ENCODE measurements at places on chromosomes 16 and 17.

DNA sequence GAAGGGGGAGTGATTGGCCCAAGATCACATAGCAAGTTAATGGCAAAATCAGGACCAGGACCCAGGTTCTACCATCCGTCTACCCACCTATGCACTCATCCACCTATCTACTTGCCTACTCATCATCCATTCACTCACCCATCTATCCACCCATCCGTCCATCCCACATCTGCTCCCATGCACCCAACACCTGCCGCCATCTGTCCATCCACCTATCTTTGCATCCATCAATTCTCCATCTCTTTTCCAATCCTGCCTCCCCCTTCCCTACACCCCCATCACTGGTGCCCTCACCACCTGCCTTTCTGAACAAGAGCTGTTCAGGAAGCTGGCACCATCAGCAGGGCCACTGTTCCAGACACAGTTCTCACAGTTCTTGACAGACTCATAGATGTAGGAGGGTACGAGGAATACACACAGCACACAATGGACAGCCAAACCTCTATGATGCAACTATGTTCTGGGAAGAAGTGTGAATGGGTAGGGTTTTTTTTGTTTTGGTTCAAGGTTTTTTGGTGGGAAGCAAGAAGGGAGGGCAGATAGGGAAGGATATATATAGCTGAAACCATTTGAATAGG is 4.5 kb downstream of the SAMD14 start:
- H3K4me1 ChIP-seq = peaks cover 9% of the 10 kb centered on the region
- no peak overlapping the region for H3K27ac ChIP-seq
- H3K36me3 ChIP-seq = no peaks in the 10 kb centered on the region
- no peak overlapping the region for H3K4me3 ChIP-seq

DNA sequence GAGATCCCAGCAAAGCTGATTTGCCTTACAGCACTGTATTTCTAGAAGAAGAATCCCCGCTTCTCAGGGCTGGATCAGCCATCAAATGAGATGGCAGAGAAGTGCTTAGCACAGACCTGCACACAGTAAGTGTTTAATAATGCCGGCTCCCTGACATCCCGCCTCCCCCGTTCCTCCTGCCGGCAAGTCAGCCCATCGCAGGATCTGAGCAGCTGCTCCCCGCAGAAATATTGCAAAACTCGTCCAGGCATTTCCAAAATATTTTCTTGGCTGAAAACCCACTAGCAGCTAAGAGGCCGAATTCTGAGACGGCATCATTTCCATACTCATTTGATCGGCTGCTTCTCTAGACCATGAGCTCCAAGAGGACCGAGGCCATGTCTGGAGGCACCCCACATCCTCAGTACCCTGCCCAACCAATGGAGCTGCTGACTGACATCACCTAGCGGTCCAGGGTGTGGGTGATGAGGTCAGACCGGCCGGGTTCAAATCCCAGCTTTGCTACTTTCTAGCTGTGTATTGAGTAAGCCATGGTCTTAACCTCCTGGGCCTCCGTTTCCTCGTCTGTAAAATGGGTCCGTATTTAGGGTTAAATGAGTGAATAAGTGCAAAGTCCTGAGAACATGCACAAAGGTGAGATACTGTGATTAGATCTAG is 251.5 kb downstream of the KATNIP start:
- peaks cover 41% of the 10 kb centered on the region for H3K27me3 ChIP-seq
- H3K4me3 ChIP-seq = no peak overlapping the region
- H3K27ac ChIP-seq = no peak overlapping the region
- no peaks in the 10 kb centered on the region for H3K4me1 ChIP-seq

- no peak for DNase-seq
- peaks cover 46% of the 10 kb centered on the region for H3K36me3 ChIP-seq
- H3K27ac ChIP-seq = no peak overlapping the region
- no peak overlapping the region for H3K4me3 ChIP-seq
- no peaks in the 10 kb centered on the region for H3K27me3 ChIP-seq
Observed at GRCh38 chr17:767076-767475, 15.0 kb downstream of the GLOD4 start.

GRCh38 chr17:8870406-8871040 is 3.0 kb upstream of the PIK3R6 start:
- no peak overlapping the region for H3K27ac ChIP-seq
- no peak for DNase-seq
- no peaks in the 10 kb centered on the region for H3K4me1 ChIP-seq
- H3K36me3 ChIP-seq = no peaks in the 10 kb centered on the region

GRCh38 chr17:59423137-59423724 is 91.8 kb downstream of the YPEL2 start:
- no peak overlapping the region for H3K27ac ChIP-seq
- peak; percentile 36 for DNase-seq
- no peaks in the 10 kb centered on the region for H3K36me3 ChIP-seq
- H3K4me1 ChIP-seq = peaks cover 7% of the 10 kb centered on the region

GRCh38 chr17:79666111-79666510 is 55.3 kb upstream of the RBFOX3 start:
- no peak for DNase-seq
- no peaks in the 10 kb centered on the region for H3K36me3 ChIP-seq
- no peaks in the 10 kb centered on the region for H3K27me3 ChIP-seq
- no peak overlapping the region for H3K27ac ChIP-seq
- peaks cover 16% of the 10 kb centered on the region for H3K4me1 ChIP-seq

DNA sequence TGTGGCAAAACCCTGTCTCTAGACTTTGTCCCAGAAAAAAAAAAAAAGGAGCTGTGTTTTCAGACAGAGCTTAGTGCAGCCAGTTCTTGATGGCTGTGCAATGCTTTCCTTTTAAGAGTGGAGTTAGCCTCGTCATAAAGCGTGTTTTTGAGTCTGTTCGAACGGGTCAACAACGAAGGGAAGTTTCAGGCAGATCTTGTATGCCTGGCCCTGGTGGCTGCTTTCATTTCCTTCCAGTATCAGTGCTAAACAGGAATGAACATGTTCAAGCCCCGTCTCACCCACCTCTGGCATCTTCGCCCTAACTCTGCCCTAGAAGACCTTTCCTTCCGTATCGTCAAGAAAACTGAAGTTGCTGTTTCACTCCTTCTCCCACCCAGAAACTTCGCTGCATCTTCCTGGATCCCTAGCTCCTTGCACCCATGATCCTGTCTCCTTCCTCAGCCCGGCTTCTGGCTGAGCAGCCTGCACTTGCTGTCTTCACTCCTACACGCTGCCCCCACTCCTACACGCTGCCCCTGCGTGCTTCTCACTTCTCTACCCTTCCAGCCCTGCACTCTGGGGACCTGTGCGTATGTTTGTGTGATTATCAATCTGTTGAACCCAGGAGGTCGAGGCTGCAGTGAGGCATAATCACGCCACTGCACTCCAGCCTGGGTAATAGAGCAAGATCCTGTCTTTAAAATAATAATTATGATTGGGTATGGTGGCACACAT is 55.3 kb downstream of the USP10 start:
- H3K27ac ChIP-seq = no peak overlapping the region
- DNase-seq = no peak
- H3K27me3 ChIP-seq = no peaks in the 10 kb centered on the region
- H3K4me1 ChIP-seq = peaks cover 13% of the 10 kb centered on the region

DNA sequence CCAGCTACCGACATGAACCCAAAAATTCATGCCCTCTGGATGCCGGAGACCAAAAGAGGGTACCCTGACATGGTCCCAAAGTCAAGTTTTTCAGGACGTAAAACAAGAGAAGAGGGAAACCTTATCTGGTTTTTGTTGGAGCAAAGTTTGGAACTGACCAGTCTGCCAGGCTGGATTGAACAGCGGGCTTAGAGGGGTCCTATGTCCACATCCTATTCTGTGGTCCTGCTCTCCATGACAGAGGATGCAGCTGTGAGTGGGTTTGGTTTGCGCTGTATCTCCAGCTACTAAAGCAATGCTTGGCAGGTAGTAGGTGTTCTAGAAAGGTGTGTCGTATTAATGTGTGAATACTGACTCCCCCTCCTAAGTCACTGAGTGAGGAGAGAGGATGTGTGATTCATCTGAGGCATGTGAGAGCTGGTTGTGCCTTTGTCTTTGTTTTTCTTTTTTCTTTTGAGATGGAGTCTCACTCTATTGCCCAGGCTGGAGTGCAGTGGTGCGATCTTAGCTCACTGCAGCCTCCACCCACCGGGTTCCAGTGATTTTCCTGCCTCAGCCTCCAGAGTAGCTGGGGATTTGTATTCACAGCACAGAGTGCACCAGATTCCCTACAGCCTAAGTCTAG is 31.0 kb downstream of the PMM2 start:
- no peak overlapping the region for H3K4me3 ChIP-seq
- no peaks in the 10 kb centered on the region for H3K4me1 ChIP-seq
- peaks cover 18% of the 10 kb centered on the region for H3K36me3 ChIP-seq
- H3K27ac ChIP-seq = no peak overlapping the region
- no peaks in the 10 kb centered on the region for H3K27me3 ChIP-seq

- H3K27ac ChIP-seq = peak overlapping the region; percentile 89
- no peaks in the 10 kb centered on the region for H3K36me3 ChIP-seq
- H3K27me3 ChIP-seq = no peaks in the 10 kb centered on the region
- H3K4me3 ChIP-seq = peak overlapping the region; percentile 47
- no peak for DNase-seq
Observed at GRCh38 chr17:45127548-45128300, 4.6 kb downstream of the PLCD3 start.

GRCh38 chr17:9443811-9444210 is 131.8 kb downstream of the STX8 start:
- H3K36me3 ChIP-seq = no peaks in the 10 kb centered on the region
- no peaks in the 10 kb centered on the region for H3K4me1 ChIP-seq
- H3K27me3 ChIP-seq = no peaks in the 10 kb centered on the region

GRCh38 chr16:79351927-79352326 is 248.6 kb downstream of the MAF start:
- H3K4me3 ChIP-seq = no peak overlapping the region
- H3K27me3 ChIP-seq = no peaks in the 10 kb centered on the region
- H3K4me1 ChIP-seq = no peaks in the 10 kb centered on the region
- H3K27ac ChIP-seq = no peak overlapping the region
- H3K36me3 ChIP-seq = no peaks in the 10 kb centered on the region

GRCh38 chr17:19464031-19465026 is 53.3 kb downstream of the RNF112 start:
- no peak overlapping the region for H3K4me3 ChIP-seq
- H3K4me1 ChIP-seq = no peaks in the 10 kb centered on the region
- no peak overlapping the region for H3K27ac ChIP-seq
- no peaks in the 10 kb centered on the region for H3K27me3 ChIP-seq
- no peaks in the 10 kb centered on the region for H3K36me3 ChIP-seq

GRCh38 chr17:8175795-8176196 is 384 bp downstream of the TMEM107 start:
- no peaks in the 10 kb centered on the region for H3K27me3 ChIP-seq
- H3K36me3 ChIP-seq = no peaks in the 10 kb centered on the region
- peak overlapping the region; percentile 84 for H3K4me3 ChIP-seq
- DNase-seq = no peak

GRCh38 chr17:52138350-52138749 is 20.2 kb downstream of the CA10 start:
- H3K36me3 ChIP-seq = no peaks in the 10 kb centered on the region
- H3K27me3 ChIP-seq = no peaks in the 10 kb centered on the region
- no peak for DNase-seq
- no peak overlapping the region for H3K27ac ChIP-seq
- H3K4me3 ChIP-seq = no peak overlapping the region

DNA sequence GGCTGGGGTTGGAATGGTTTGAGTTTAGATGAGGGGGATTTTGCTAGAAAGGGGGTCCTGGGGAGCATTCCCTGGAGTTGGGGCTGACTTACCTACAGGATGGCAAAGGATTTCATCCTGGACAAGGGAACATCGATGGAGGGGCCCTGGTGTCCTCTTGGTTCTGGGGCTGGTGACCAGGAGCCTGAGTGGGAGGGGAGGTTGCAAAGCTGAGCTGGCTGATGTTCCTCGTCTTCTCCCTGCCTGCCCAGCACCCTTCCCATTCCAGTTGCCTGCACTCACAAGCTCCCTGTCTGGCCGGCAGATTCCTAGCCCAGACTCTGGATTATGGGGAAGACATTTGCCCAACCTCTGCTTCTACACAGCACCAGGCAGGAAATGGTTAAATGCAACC is 37.2 kb downstream of the ITGAE start:
- H3K4me1 ChIP-seq = no peaks in the 10 kb centered on the region
- DNase-seq = no peak
- no peaks in the 10 kb centered on the region for H3K27me3 ChIP-seq
- H3K27ac ChIP-seq = no peak overlapping the region

- DNase-seq = no peak
- H3K27me3 ChIP-seq = no peaks in the 10 kb centered on the region
- H3K4me1 ChIP-seq = no peaks in the 10 kb centered on the region
- H3K27ac ChIP-seq = no peak overlapping the region
- no peak overlapping the region for H3K4me3 ChIP-seq
Observed at GRCh38 chr17:58755269-58755576, 431 bp upstream of the PPM1E start.

- no peak overlapping the region for H3K4me3 ChIP-seq
- H3K36me3 ChIP-seq = no peaks in the 10 kb centered on the region
- H3K27me3 ChIP-seq = no peaks in the 10 kb centered on the region
- H3K27ac ChIP-seq = no peak overlapping the region
- no peak for DNase-seq
Observed at GRCh38 chr17:72110231-72110941, 10.4 kb upstream of the SOX9 start.

DNA sequence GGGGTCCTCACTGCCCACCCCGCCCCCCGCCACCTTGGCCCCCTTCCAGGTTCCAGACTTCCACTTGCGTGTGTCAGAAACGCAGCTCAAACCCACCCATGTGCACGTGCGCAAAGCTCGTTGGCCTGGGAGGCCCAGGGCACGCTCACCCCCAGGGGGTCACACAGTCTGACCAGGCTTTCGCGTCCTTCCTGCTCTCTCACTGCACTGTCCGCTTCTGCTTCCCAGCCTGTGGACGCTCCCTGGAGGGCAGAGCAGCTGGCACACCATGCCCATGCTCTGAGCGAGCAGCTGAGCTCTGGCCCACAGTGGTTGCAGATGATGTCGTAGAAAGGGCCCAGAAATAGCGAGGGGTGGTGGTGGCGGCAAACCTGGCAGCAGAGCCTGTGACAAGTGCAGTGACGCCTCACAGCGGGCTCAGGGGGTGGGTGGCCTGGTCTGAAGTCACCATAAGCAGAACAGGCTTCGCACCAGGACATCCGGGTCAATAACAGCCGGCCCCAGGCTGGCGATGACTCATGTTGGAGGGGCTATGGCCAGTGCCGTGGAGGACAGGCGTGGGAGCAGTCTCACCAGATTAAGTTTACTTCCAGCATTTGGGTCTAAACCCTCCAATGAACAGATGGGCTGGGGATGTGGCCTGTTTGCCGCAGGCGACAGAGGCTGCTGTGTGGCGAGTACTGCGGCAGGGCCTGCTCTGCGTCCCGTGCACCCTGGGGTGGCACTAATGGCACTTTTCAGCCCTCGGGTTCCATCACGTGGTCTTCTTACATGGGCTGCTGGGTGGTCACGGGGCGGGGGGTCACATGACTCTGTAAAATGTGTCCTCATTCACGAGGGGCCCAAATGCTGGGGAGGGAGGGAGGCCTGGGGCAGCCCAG is 49.0 kb downstream of the NT5M start:
- no peaks in the 10 kb centered on the region for H3K27me3 ChIP-seq
- H3K4me3 ChIP-seq = no peak overlapping the region
- H3K27ac ChIP-seq = no peak overlapping the region
- DNase-seq = no peak
- H3K36me3 ChIP-seq = no peaks in the 10 kb centered on the region
- no peaks in the 10 kb centered on the region for H3K4me1 ChIP-seq

DNA sequence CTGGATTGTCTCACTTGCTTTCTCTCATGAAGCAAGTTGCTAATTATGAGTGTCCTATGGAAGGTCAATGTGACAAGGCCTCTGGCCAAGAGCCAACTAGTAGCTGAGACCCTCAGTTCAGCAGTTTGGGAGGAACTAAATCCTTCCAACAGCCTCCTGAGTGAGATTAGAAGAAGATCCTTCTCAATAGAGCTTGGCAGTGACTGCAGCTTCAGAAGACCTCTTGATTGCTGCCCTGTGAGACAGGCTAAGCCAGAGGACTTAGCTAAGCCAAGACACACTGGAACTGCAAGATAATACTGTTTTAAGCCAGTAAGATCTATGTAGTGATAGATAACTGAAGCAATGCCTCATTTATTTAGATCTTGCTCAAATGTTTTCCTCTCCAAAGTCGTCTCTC is 34.3 kb downstream of the PCTP start:
- H3K4me1 ChIP-seq = no peaks in the 10 kb centered on the region
- no peak overlapping the region for H3K4me3 ChIP-seq
- H3K27ac ChIP-seq = no peak overlapping the region
- no peaks in the 10 kb centered on the region for H3K36me3 ChIP-seq
